ENCODE measurements at places on chromosomes 1 and 21.

GRCh38 chr1:84862810-84863251 is 30.2 kb downstream of the LPAR3 start:
- no peak for DNase-seq

DNA sequence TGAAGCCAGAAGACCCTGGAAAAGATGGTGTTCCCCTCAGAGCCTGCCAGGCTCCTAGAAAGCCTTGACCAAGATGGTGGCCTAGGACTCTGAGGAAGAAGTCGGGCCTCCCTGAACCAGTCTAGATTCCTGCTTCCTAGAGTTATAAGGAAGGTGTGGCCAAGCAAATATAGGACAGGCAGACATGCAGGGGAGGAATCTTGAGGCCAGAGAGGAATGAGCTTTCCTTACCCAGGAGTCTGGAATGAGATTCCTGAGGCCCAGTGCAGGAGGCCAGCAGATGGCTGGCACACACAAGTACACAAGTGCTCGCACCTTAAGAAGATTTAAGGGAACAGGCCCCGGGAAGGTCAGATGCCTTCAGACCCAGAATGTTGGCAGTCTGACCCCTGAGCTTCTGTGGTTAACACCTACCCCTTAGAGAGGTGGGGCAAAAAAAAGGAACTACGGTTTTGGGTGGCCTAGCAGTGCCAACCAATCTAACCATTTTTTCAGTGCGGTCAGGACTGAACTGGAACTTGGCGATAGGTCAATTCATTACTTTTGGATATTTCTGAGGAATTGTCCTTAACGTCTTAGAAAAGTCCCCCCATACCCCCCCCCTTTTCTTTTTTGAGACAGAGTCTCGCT is 73.3 kb downstream of the MDM4 start:
- DNase-seq: no peak

GRCh38 chr1:228863776-228864175 is 128.5 kb downstream of the RHOU start:
- peak; percentile 4 for DNase-seq

DNA sequence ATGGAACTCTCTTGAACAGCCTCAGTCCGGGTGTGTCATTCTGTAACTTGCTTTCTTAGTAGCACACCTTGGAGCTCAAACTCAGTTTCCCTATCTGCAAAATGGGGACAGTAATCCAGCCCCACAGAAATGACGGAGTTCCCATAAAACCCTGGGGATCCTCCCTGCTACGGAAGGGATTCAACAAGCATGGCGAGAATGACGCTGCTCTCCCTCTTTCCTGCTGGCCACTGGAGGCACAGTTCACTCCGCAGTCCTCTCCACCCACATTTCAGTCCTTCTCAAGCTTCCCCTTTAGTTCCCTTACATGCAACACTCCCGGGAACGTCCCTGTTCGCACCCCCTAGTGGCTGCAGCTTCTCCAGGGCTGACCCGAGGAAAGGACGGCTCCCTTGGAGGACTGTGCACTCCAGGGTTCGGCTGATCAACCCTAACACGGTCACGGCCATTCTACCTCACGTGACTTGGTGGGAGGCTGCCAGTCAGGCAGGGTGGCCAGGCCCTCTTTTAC is 20.6 kb downstream of the RUNX3 start:
- peak; percentile 57 for DNase-seq

- DNase-seq: no peak
Observed at GRCh38 chr1:26784886-26785285, 2.9 kb upstream of the PIGV start.

GRCh38 chr1:240790856-240791255 is 178.9 kb upstream of the GREM2 start:
- DNase-seq: no peak

- no peak for DNase-seq
Observed at GRCh38 chr1:102578804-102579203, 529.5 kb downstream of the COL11A1 start.

All from testis (tissue), 5 donors.